NCI-H1092 (cell line): ENCODE measurements at places on chromosomes 3 and 15.

- DNase-seq = no peak
These were observed at the start of gene WDR49 for GRCh38 chr3:167653760-167654159. TSS of gene WDR49 (minus strand) at chr3:167653942. CDS start at chr3:167653425, 517 bp downstream.

DNA sequence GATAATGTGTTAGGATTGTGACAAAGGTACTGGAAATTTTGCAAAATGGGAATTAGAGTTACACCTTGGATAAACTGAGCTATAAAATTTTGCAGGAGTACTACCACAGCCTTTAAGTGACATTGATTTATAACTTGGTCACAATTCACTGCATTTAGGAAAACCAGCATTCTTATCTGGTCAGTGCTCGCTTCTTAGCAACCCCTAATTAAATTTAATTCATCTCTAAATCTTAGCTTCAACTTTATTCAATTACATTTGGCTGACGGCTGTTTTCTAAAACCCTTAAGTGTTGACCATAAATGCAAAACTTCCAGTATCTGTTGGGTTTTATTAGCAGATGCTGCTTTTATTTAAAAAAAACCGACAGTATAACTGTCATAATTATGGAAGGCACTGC is 31.3 kb downstream of the TFRC start:
- DNase-seq = no peak

GRCh38 chr15:91146728-91147127 is 46.7 kb downstream of the SV2B start:
- no peak for DNase-seq

DNA sequence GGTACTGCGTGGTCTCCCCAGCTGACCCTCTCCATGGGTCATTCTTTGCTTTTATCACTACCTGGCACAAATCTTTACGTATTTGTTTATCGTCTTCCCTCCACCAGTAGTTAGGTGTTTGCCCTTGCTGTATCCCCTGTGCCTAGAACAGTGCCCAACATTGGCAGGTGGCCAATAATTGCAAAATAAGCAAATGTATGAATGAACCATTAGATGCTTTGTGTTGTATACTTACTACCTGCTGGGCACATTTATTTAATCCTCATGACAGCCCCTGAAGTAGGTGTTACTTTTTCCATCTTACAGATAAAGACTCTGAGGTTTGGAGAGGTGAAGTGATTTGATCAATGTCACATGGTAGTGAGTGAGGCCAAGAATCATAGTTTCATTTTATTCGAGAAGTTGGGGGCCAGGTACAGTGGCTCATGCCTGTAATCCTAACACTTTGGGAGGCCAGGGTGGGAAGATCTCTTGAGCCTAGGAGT is 2.0 kb upstream of the TWF2 start:
- DNase-seq = no peak
